Epithelial cell of proximal tubule (primary cell): ENCODE measurements at places on chromosomes 1 and 21. TPM values are rescaled to one million over a fixed set of nuclear protein-coding genes. Genes with fewer than 3 reads are reported as not detected.

SRGAP2B gene
- total RNA-seq = 20.7 and 40.8 TPM in 2 replicates

TMEM51 gene
- 48.1 and 86.7 TPM in 2 replicates for total RNA-seq

FALEC gene
- not detected in 2 replicates for total RNA-seq

OR2T33 gene
- not detected in 2 replicates for total RNA-seq

SLFNL1 gene
- 0.07 TPM in 1 of 2 replicates, not detected in the other for total RNA-seq

TMEM82 gene
- total RNA-seq = not detected in 2 replicates

MCL1 gene
- 144 and 162 TPM in 2 replicates for total RNA-seq

SEMA6C gene
- 2.2 and 6.0 TPM in 2 replicates for total RNA-seq

NUF2 gene
- 39.3 and 43.6 TPM in 2 replicates for total RNA-seq

PRDM2 gene
- 10.3 and 12.5 TPM in 2 replicates for total RNA-seq

PTGFR gene
- 0.14 and 1.3 TPM in 2 replicates for total RNA-seq
